ENCODE measurements at places on chromosomes 6 and 20.
A peak's percentile ranks its signal among the peaks of the same experiment; 100 is the strongest.

- DNase-seq: no peak
Observed at GRCh38 chr6:161023316-161023715, 31.7 kb downstream of the MAP3K4 start.

- DNase-seq: no peak
Observed at GRCh38 chr20:48198929-48199451, 413.7 kb upstream of the SULF2 start.

GRCh38 chr6:148365041-148365440 is 22.4 kb downstream of the SASH1 start:
- DNase-seq: no peak

DNA sequence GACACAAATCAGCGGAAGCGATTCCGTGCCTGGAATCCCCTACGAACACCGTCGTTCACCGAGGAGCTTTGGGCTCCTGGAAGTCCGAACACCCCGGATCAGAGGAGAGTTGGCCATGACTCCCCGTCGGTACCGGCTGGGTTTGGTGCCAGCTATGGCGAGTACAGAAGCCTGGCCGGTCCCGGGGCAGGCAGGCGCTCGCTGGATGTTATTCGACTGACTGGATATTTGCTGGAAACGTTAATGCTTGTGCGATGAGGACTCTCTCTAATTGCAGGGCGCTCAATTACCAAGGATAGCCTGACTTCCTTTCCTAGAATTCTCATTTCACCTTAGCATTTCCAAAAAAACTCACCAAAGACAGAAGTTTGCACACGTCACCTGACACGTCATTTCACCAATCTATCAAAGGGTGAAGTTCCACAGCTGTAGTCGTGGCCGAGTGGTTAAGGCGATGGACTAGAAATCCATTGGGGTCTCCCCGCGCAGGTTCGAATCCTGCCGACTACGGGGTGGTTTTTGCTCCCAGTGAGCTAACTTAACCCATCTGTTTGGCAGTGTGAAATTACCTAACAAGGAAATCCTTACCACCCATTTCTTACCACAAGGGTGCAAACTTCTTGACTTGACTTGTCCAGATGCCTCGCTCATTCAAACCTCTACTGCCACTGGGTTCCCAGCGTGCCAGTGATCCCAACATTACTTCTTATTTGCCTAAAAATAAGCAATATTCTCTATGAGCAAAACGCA is 22.7 kb upstream of the ZNF184 start:
- DNase-seq: peak; percentile 83

DNA sequence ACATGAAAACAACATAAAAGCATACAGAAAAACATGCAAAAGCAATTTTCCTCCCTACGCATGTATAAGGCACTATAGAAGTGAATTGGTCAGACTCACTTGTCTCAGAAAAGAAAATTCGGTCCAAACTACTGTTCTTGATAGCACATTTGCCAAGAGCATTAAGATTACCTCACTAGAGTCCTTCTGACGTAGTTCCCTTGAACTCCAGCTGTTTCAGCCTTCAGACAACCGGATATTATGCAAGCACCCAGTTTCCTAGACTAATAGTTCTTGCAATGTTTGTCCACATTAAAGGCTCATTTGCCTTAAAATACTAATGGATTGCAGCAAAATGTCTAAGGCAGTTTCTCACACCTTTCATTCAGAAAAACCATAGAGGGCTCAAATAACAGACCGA is 2.5 kb upstream of the CASS4 start:
- DNase-seq: no peak

DNA sequence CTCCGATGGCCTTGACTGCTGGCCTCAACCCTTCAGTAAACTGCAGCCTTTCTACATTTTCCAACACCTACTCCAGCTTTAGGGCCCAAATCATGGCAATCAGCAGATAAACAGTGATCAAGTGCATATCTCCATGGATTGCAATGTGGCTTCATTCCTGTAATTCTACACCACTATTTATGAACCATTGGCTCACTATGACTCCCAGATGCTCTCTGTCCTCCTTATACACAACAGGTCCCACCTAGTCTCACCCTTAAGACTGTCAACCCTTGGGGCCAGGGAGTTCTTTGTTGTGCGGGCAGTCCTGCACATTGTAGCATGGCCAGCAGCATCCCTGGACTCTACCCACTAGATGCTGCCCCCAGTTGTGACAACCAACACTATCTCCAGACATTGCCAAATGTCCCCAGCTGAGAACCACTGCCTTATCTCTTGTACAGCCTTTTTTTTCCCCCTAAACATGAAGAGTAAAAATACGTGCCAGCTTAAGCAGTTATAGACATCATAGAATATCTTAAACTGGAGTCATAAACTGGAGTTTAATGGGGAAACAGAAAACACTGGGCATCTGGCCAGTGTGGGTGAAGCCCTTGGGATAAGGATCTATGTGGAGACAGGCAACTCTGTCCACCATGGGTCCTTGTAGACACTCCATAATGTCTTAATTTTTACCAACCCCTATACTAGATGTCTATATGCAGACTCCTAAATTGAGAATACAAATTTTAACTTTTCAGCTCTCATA is 21.1 kb downstream of the MRPL14 start:
- DNase-seq: no peak

Measured in stimulated activated CD4-positive, alpha-beta T cell treated with anti-CD3 and anti-CD28 coated beads, Interleukin-12 subunit alpha, Interleukin-12 subunit beta, amount 100 ng/mL, for 24 hours (primary cell).